ENCODE measurements at places on chromosomes 4 and X. TPM values are rescaled to one million over a fixed set of nuclear protein-coding genes. Genes with fewer than 3 reads are reported as not detected.

TRAPPC11 gene
- 32.5 TPM for total RNA-seq

FGF2 gene
- total RNA-seq: not detected

SUPT20HL2 gene
- total RNA-seq: not detected

TLR2 gene
- total RNA-seq: not detected

DNA sequence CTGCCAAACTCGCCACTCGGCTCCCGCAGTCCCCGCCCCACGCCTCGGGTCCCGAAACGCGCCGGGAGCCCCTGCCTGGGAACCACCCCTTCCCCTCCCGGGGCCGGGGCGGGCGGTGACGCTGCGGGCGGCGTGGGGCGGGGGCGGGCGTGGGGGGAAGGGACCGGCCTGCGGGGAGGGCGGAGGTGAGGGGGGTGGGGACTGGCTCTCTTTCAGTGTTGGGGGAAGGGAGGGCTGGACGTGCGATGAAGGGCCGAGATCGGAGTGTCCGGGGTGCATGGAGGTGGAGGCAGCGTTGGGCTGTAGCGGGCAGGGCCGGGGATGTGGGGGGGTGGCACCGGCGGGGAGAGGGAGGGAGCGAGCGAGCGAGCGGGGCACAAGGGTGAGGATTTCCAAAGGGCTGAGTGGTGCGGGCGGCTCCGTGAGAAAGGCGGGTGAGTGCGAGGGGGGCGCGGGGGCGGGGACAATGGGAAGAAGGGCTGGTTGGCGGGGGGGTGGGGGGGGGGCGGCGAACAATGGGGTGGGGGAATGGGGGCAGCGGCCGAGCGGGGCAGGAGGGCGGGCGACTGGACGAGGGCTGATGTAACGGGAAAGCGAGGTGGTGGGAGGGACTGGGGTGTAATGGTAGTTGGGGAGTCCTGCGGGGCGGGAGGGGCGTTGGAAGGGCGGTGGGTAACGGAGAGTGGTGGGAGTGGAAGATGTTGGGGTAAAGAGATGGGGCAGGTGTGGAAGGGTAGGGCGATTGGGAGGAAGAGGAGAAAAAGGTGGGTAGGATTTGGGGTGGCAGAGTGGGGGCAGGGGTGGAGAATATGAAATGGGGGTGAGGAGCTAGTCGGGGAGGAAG, 578 bp downstream of the DCUN1D4 start:
- H3K27me3 ChIP-seq: no peaks in the 10 kb centered on the region
- peaks cover 27% of the 10 kb centered on the region for H3K36me3 ChIP-seq
- H3K27ac ChIP-seq: peak overlapping the region; percentile 75
- peaks cover 49% of the 10 kb centered on the region for H3K4me1 ChIP-seq

DNA sequence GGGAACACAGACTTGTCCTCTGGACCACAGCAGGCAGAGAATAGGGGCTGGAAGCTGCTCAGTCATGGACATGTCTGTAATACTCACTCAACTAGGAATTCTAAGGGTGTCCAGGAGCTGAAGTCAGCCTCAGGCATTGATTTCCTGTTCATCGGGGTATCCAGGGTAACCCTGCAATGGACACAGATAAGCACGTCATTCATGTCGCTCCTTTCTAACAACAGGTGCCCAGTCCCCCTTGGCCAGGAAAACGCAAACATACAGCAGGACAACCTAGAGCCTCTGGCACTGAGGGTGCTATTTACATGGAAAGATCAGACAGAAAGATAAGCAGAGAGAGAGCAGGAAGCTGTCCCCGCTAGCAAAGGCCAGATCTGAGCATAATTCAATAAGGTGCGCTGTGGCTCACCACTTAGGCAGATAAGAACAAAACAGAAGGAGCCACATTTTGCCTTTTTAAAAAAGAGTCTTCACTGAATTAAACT, 21.3 kb downstream of the QDPR start:
- H3K36me3 ChIP-seq: peaks cover 34% of the 10 kb centered on the region
- no peaks in the 10 kb centered on the region for H3K27me3 ChIP-seq
- H3K4me1 ChIP-seq: no peaks in the 10 kb centered on the region
- H3K27ac ChIP-seq: no peak overlapping the region
- H3K4me3 ChIP-seq: no peak overlapping the region

DNA sequence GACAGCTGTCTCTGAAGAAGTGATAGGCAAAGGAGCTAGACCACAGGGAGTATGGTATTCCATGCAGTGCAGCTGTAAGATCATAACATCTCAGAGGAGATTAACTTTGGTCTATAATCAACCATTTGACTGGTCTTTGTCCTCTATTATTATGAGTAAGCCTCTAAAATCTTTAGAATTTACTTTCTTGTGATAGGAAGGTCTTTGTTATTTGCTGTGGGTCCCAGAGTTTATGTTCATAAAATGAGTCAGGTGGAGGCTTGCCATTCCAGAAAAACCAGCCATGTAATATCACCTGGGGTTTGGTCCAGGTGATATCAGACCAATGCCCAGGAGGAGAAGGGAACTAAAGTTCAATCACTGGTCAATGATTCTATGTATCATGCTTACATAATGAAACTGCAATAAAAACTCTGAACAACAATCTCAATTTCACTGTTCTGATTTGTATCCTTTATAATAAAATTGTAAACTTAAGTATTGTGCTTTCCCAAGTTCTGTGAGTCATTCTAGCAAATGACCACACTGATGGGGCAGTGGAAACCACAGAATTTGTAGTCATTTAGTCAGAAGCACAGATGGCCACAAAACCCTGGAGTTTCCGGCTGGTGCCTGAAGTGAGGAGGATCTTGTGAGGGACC, 239.6 kb upstream of the TRAM1L1 start:
- H3K4me1 ChIP-seq: no peaks in the 10 kb centered on the region
- H3K4me3 ChIP-seq: no peak overlapping the region
- no peak for DNase-seq
- H3K27ac ChIP-seq: no peak overlapping the region
- H3K36me3 ChIP-seq: no peaks in the 10 kb centered on the region

DNA sequence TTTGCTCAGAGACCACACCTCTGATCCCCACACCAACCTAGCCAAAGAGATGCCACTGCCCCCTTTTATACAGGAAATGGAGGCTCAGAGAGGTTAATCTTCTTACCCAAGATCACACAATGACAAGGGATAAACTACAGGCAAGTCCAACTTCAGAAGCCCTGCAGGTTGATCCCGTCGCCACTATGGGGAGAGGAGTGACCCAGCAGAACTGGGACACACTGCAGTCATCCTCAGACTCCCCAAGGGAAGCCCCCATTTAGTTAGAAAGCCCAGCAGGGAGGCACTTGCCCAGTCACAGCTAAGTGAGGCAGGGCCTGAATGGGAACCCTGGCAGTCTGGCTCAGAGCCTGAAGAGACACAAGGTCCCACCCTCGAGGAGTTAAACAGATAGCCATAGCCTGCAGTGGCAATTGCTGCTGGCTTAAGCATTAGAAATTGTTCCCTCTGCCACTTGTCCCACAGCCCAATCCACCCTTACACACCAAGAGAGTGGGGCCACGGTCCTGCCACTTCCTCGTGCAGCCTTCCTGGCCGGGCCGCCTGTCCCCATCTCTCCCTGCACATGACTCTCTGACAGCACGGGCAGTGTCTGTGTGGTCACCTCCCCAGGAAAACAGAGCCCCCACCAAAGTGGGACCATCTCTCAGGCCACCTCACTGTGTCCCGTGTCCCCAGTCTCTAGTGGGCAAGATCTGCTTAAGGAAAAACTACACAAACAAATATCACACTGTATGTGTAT, 2.7 kb downstream of the JAKMIP1 start:
- H3K4me1 ChIP-seq: no peaks in the 10 kb centered on the region
- no peak overlapping the region for H3K4me3 ChIP-seq
- no peaks in the 10 kb centered on the region for H3K36me3 ChIP-seq

GRCh38 chr4:52876069-52876468, 14.0 kb downstream of the RASL11B start:
- H3K4me3 ChIP-seq: no peak overlapping the region
- no peak for DNase-seq
- H3K36me3 ChIP-seq: no peaks in the 10 kb centered on the region
- H3K27ac ChIP-seq: no peak overlapping the region

DNA sequence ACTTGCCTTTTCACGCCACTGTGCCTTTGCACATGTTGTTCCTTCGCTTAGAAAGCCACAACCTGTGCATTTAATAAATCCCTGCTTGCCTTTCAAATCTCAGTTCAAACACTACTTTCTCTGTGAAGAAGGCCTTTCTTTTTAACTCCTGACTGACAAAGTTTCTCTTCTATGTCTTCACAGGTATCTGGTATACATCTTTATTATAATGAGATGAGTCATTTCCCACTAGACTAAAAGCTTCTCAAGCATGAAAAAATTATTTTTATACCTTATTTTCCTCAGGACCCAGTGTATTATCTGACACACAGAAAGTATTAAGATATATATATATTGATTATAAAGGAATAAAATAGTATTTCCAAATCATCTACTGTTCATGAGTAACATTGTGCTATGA, 189.9 kb downstream of the TBCK start:
- DNase-seq: no peak
- H3K4me3 ChIP-seq: no peak overlapping the region
- H3K27me3 ChIP-seq: no peaks in the 10 kb centered on the region
- H3K36me3 ChIP-seq: no peaks in the 10 kb centered on the region
- no peak overlapping the region for H3K27ac ChIP-seq

DNA sequence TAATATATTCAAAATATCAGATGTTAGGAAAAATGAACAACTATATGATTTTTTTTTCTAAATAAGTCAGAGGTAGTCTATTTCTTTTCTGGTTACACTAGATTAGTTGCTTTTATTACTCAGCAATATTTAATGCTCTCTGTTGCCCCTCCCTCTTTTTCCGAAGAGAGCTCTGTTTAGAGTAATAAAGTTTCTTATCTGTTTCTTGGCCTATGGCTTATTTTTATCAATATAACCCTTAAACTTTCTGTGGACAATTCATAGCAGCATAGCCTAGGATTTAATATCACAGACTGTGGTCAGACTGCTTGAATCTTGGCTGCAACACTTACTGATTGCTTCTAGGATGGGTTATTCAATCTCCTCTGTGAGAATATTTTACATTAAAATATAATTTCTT, 2315.4 kb upstream of the AGA start:
- no peak overlapping the region for H3K4me3 ChIP-seq
- H3K36me3 ChIP-seq: no peaks in the 10 kb centered on the region
- no peak for DNase-seq
- H3K27ac ChIP-seq: no peak overlapping the region

GRCh38 chr4:147741190-147741788, 9.4 kb downstream of the ARHGAP10 start:
- H3K27ac ChIP-seq: no peak overlapping the region
- no peaks in the 10 kb centered on the region for H3K4me1 ChIP-seq
- no peak for DNase-seq

DNA sequence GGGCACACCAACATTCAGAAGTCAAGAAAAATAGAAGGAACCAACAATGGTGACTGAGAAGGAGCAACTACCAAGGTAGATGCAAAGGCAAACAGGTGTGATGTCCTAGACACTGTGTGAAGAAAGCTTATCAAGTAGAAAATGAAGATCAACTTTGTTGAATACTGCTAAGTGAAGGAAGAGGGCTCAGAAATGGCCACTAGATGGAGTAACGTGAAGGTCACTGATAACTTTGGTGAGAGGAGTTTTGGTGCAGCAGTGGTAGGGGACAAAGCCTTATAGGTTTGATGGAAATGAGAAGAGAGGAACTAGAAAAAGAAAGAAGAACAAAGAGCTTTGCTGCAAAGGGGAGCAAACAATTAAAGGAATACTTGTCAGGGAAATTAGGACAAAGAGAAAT, 23.5 kb downstream of the OTC start:
- no peaks in the 10 kb centered on the region for H3K4me1 ChIP-seq
- H3K36me3 ChIP-seq: no peaks in the 10 kb centered on the region
- H3K27me3 ChIP-seq: no peaks in the 10 kb centered on the region
- H3K27ac ChIP-seq: no peak overlapping the region

GRCh38 chr4:24910499-24910898, 2.3 kb downstream of the CCDC149 start:
- no peak overlapping the region for H3K27ac ChIP-seq
- H3K36me3 ChIP-seq: no peaks in the 10 kb centered on the region
- H3K27me3 ChIP-seq: 0 out of 2 replicates have a peak, but pooled peaks cover 3% of the 10 kb centered on the region

DNA sequence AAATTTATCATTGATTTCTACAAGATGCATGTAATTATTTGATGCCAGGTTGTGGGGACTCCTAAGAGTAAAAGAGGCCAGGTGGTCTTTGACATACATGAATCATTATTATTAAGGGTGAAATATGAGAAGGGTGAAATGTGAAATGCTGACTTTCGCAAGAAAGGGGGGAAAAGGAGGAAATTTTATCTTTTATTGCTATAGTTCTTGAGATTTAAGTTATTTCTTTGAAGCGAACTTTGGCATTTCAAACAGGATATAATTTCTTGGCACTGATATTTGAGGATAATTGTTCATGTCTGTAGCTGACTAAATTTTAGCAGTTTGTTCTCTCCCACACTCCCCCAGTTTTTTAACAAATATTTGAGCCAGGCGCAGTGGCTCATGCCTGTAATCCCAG, 80.1 kb downstream of the TMEM131L start:
- H3K27ac ChIP-seq: no peak overlapping the region
- H3K4me3 ChIP-seq: no peak overlapping the region
- peaks cover 5% of the 10 kb centered on the region for H3K4me1 ChIP-seq
- DNase-seq: no peak
- H3K36me3 ChIP-seq: no peaks in the 10 kb centered on the region

GRCh38 chrX:19893727-19894126, 6.3 kb upstream of the SH3KBP1 start:
- no peaks in the 10 kb centered on the region for H3K27me3 ChIP-seq
- no peak for DNase-seq
- no peak overlapping the region for H3K4me3 ChIP-seq
- H3K36me3 ChIP-seq: no peaks in the 10 kb centered on the region
- H3K4me1 ChIP-seq: peaks cover 23% of the 10 kb centered on the region

- DNase-seq: no peak
- no peak overlapping the region for H3K27ac ChIP-seq
- H3K36me3 ChIP-seq: no peaks in the 10 kb centered on the region
- H3K4me1 ChIP-seq: no peaks in the 10 kb centered on the region
- H3K4me3 ChIP-seq: no peak overlapping the region
Observed at GRCh38 chr4:8295471-8295870, 25.9 kb downstream of the HTRA3 start.

- no peak overlapping the region for H3K27ac ChIP-seq
- no peaks in the 10 kb centered on the region for H3K27me3 ChIP-seq
- H3K36me3 ChIP-seq: no peaks in the 10 kb centered on the region
- no peak overlapping the region for H3K4me3 ChIP-seq
- no peak for DNase-seq
Observed at GRCh38 chr4:97656044-97656720, 487.1 kb downstream of the STPG2 start.

Data from Karpas-422 (cell line).